Mesothelial cell of epicardium (in vitro differentiated cells): ENCODE measurements at places on chromosomes 12 and 14. TPM values are rescaled to one million over a fixed set of nuclear protein-coding genes. Genes with fewer than 3 reads are reported as not detected.

DNA sequence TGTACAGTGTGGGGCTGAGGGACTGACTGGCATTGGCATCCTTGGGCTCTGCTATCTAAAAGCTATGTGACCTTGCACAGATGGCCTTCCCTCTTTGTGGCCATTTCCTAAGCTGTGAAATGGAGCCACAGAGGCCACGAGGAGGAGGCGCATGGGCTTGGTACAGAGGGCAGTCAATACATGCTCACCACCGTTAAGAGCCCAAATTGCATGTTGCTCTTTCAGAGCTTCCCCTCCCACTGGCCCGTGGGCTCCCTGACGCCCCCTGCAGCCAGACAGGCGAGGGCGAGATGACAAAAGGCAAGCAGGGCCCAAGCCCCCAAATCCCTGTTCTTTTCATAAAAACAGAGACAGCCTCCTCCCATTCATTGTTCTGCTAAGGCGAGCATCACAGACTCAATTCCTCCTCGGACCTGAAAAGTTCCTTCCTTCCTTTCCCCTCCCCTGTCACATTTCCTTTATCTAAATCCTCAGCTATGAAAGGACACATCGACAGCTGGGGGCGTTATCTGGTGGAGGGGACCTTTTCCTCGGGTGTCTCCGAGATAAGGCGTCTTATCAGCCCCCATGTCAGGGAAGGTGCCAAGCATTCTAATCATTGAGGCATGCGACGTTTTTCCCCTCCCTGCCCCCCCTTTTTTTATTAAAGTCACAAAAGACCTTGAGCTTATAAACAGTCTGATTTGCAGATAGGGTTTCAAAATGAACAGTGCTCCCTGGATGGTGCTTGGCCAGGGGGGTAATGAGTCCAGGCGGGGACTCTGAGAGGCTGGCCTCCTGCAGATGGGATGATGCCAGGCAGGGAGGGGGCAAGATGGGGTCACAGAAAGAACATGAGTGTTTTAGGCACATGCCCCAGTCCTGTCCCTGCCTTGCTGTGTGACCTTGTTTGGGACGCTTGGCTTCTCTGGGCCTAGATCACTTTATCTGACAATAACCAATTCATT, 26.4 kb downstream of the FAM222A start:
- peak; percentile 9 for DNase-seq

- DNase-seq, result no peak
Observed at GRCh38 chr14:53619691-53620231, 336.9 kb downstream of the BMP4 start.

DNA sequence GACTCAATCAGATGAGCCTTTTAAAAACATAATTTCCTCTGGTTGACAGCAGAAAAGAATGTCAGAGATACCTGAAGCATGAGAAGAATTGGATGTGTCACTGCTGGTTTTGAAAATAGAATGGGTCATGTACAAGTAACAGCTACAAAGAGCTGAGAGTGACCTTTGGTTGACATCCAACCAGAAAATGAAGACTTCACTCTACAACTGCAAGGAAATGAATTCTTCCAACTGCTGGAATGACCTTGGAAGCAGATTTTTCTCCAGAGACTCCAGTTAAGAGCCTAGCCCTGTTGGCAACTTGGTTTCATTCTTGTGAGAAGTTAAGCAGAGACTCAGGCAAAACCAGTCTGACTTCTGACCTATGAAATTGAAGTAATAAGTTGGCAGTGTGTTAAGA, 505.9 kb downstream of the SLC16A7 start:
- DNase-seq, result no peak

DNA sequence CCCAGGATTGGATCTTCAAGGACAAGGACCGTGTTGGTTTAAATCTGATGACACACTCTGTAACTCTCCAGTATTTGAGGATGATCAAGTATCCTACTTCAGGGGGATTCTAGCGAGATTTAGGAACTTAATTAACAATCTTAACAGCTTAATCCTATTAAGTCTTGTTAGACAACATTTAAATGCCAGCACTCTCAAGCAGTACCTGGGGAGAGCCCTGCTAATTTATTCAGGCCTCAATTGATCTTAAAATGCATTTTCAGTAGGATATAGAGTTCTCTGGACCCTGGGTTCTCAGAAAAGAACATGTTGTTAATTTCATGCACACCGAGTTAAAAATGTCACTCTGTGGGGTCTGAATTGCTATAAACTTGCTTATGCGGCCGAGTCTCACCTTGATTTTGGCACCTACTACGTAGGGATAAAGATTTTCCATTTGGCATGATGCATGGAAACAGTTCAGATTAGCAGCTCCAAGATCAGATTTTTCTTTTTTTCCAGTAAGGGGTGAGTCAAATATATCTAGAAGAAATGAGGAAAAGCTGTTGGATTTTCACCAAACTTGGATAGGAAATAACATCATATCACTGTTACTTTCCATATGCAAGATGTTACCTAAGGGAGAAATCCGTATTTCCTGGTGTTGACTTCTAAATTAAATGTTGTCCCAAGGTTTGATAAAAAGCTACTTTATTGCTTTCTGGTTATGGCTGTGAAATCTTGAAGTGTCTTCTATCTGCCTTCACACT, 76.1 kb downstream of the SLC24A4 start:
- no peak for DNase-seq

DNA sequence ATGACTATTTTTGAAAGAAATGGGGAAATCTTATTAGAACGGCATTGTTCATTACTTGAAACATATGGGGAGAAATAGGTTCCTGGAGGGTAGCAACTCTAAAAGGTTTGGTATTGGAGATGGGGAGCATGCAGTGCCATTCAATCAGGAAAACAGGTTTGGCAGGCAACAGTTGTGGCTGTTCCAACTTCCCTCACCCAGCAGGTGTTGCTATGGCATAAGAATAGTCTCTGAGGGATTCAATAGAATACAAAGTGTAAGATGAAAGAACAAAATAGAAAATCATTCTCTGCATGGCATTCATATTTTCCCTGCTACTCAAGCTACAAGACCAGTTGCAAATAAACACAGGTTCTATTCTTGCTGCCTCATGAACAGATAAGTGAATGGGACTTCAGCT, 393.3 kb upstream of the RPL10L start:
- no peak for DNase-seq

The GARIN6 gene
- total RNA-seq, result not detected in 3 replicates

- DNase-seq, result no peak
Observed at GRCh38 chr12:12887471-12887870, 3.9 kb upstream of the GPRC5A start.

DNA sequence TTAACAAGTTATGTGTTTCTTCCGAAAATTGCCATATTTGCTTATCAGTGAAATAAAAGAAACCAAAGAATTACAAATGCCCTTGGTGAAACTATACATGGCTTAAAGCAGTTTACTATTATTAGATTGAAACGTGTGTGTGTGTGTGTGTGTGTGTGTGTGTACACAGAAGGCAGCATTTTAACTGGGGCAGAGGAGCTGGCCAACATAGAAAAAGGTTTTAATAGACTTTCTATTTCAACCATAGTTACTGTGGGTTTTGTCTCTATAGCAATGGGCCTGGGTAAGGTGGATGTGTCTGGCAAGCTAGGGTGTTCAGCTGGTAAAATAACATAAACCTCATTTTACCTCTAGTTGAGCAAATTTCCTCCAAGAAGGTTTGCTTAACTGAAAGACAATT, 6.5 kb downstream of the PRICKLE1 start:
- DNase-seq, result no peak
